Pancreas (tissue), 10 donors: ENCODE measurements at places on chromosomes 1 and 21.

- no peak for DNase-seq
Measured at GRCh38 chr1:90347366-90347765, 352.5 kb downstream of the ZNF326 start.

- no peak for DNase-seq
Measured at GRCh38 chr1:89687254-89687653, 54.3 kb downstream of the LRRC8C start.

DNA sequence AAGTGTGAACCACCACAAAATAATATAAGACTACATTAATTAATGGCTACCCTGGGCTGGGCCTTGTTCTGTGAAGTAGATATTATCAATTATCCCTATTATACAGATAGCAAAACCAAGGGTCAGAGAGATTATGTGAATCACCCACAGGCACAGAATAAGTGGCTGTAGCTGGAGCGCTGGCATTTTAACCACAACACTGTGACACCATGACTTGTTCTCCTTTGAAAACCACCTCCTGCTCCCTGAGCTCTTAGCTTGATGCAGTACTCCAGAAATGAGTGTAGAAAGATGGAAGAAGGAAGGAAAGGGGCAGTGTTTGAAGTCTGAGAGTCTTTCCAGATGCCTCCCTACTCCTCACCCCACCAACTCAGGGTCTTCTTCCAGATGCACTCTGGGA is 29.5 kb upstream of the JUN start:
- DNase-seq = no peak

- DNase-seq = no peak
Measured at GRCh38 chr1:170669107-170669445, 5.1 kb downstream of the PRRX1 start.

DNA sequence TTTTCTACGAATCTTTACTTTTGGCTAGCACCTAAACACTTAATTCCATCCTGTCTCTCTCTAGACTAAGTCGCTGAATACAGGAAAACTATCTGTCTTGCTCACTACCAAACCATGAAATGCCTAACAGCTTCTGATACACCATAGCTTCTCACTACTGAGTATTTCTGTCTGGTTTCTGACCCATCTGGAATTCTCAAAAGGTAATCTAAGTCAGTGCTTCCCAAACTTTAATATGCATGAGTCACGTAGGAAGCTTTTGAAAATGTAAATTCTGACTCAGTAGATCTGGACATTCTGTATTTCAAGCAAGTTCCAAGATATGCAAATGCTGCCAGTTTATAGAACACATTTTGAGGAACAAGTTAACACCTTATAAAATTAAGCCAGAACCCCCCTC is 9.2 kb upstream of the OVGP1 start:
- no peak for DNase-seq

DNA sequence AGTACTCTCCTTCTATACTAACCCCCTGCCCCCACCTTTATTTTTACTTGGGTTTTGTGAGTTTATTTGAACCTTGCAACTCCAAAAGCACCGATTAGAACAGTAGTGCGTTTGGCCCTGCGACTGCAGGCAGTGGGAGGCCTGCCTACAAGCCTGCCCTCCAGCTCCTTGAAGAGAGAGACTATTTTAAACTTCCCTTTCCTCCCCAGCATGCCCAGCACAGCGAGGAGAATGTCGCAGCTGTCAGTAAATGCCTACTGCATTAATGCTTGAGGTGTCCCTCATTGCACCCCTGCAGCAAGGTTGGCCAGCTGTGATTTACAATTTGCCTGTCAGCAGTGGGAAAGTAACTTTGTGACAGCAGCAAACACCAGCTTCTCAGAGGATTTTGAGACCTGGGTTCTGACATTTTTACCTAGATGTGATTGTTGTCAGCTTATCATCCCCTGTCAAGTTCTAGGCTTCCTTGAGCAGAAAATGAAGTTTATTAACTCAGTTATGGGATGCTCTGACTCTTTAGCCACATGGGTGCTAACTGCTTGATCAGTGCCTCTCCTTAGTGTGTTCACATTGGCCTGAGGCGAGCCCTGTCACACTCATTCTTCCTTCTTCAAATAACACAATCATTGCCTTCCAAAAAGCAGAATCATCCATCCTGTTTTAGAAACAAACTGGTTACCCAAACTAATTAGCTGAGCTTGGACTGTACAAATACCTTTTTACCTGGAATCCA is 170.6 kb downstream of the PDE4B start:
- no peak for DNase-seq

GRCh38 chr1:109621379-109622136 is 1.9 kb downstream of the AMPD2 start:
- DNase-seq = peak; percentile 17

DNA sequence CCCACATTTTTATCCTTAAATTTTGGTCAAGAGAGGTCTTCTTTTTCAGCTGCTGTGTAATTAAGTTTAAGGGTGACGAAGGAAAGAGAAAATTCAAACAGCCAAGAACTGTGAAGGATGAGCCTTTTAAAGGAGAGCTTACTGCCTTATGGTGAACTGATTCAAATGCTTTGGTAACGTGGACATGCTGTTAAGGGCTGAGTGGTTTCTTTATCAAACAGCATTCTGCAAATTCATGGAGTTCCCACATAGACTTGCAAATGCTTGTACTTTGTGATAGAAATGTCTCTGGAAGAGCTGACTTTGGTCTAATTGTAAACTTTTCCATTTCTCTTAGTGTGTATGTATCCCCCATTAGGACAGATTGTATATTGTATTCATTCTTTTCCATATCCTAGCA is 93.8 kb downstream of the CHD1L start:
- no peak for DNase-seq

DNA sequence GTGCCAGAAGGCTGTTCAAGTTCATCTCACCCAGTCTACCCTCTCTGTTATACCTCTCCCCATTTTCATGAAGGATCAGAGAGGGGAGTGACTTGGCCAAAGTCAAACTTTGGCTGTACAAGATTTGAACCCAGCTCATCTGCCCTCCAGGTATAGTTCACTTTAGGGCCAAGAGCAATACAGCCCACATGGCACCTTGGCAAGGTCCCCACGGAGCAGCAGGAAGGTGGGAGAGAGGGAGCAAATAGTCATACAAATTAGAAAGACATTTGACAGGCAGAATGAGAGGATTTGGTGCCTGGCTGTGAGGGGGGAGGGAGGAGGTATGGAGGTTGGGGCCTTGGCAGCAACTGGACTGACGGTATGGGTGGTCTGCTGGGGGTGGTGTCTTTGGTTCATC is 1.0 kb downstream of the HPCAL4 start:
- no peak for DNase-seq

DNA sequence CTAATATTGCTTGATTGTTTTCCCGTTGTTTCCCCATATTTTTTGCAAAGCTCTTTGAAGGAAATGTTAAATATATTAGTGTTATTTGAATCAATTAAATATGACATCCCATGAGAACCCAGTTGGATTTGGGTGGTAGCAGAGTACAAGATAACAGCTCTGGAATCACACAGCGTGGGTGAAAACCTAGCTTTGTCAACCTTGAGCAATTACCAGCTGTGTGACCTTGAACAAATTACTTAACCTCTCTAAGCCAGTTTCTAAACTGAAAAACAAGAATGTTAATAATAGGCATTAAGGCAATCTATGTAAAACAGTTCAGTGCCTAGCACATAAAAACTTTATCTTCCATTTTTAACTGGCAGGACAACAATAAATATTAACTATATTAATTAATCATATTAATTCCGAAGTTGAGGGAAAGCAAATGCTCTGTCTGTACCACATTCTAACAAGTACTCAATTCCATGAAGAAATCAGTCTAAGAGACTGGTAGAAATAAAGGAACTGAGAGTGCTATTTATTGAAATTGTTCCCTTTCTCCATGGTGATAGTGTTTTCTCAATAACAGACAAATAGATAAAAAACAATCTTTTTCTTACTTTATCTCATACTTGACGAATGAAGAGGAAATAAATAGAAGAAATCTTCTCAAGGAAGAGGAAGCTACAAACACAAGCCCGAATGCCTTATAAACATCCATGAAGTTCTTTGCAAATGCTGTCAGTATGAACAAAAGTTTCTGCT is 27.0 kb downstream of the DNASE2B start:
- no peak for DNase-seq

GRCh38 chr1:21963477-21964217 is 13.2 kb upstream of the CELA3B start:
- peak; percentile 85 for DNase-seq

DNA sequence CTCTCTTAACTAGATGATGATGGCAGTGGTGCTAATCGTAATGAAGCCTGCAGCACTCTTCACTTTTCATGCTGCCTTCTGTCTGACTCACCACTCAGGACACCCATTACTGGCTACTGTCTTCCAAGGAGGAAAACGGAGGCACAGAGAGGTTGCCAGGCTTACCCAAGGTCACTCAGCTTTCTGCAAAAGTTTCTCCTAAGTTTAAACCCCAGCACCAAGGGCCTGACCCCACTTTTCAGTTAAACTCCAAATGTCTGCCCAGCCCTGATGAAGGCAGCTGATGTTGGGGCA is 78.1 kb upstream of the RUNX3 start:
- DNase-seq = no peak

DNA sequence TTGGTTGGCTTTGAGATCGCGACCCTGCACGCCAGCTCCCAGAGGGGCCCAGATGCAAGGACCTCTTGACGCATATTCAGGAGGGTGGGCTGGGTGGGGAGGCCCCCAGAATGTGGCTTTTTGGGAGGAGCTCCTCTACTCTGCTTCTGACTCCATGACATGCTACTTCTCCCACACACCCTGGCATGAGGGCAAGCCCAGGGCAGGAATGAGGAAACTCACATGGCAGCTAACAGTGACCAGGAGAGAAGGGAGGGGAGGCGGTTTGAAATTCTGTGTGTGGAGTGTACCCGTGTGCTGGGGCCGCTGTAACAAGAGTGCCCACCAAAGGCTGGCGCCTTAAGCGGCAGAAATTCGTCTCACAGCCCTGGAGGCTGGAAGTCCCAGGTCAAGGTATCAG is 61.3 kb upstream of the GPR153 start:
- no peak for DNase-seq

- DNase-seq = no peak
Measured at GRCh38 chr21:31553926-31554325, 105.6 kb upstream of the SOD1 start.

- DNase-seq = no peak
Measured at GRCh38 chr1:180912801-180913565, at the start of gene KIAA1614. TSS of gene KIAA1614 (plus strand) at chr1:180912897. CDS start at chr1:180913244, 347 bp downstream.

DNA sequence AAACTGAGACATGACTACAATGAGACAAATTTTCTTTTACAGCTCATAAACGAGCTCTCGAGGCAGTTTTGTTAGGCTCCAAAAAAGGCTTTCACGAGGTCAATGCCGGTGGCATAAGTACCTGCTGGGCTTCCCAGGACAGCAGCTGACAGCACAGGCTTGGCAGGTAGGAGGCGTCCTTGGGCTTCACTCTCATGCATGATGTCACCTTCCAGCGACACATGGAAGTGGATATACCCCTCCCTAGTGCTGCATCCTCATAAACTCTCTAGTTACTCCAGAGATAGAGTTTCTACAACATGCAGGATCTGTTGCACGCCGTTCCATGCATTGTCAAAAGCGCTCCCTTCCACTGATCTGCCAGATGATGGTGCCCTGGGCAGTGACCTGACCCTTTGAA is 112.5 kb upstream of the PAXBP1 start:
- no peak for DNase-seq

GRCh38 chr1:150106341-150106740 is 38.8 kb downstream of the VPS45 start:
- DNase-seq = no peak

- no peak for DNase-seq
Measured at GRCh38 chr1:84390226-84390625, 8.1 kb upstream of the DNASE2B start.

DNA sequence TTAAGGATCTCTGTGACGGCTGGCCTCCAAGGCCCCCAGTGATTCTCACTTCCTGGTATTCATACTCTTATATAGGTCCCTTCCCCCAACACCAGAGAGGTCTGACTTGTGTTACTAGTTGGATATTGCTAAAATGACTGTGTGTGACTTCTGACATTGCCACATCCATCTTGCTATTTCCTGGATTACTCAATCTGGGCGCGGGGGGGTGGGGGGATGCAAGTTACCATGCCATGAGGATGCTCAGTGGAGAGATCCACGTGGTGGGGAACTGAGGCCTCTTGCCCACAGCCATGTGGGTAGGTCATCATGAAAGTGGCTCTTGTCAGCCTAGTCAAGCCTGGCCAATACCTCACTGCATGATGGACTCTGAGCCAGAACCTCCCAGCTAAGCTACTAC is 117.0 kb downstream of the UBE2U start:
- DNase-seq = no peak

GRCh38 chr1:221672965-221673364 is 68.9 kb downstream of the DUSP10 start:
- DNase-seq = no peak

GRCh38 chr21:41755934-41756773 is 10.7 kb downstream of the RIPK4 start:
- peak; percentile 48 for DNase-seq

DNA sequence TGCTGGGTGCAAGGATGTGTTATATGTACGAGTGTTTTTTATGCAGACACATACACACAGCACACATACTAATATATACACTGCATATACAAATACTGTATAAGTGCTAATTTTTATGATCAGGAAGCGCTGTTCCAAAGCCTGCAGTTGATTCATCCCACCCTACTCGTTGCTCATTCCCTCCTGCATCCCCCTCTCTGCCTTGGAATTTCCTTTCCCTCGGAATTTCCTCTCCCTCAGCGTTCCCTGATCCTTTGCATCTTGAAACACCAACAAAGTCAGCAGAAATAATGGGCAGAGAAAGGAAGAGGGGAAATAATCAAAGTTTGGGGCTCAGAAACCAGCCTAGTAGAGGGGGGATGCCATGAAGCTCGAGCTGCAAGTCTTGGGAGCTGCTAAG is 98.9 kb downstream of the CSMD2 start:
- DNase-seq = no peak

DNA sequence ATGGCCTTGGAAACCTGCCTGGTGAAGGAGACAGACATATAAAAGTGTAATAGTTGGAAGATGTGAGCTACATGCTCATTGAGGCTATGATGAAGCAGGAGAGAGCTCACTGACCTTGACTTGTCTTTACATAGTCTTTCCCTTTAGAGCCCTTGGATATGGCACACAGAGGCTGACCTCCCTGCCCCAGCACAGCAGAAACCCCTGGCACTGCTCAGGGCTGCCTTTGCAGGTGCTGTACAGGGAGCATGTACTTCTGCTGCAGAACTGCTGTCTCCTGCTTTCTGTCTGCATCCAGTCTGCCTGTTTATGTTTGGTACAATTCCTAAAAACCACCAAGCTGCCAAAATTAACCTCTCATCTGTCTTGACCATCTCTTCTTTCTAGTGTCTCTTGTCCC is 80.5 kb downstream of the C1orf21 start:
- no peak for DNase-seq
